ENCODE measurements at places on chromosomes 13 and 19.

DNA sequence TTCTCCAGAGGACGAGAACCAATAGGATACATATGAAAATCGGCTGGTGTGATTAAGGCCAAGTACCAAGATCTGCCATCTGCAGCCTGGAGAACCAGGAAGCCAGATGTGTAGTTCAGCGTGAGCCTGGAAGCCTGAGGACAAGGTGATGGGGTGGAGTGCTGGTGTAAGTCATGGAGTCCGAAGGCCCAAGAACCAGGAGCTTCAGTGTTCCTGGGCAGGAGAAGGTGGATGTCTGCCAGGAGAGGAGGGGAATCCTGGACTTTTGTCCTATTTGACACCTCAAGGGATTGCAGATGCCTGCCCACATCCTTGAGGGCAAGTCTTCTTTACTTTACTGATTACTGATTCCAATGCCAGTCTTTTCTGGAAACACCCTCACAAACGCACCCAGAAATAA is 71.5 kb downstream of the SPATA13 start:
- DNase-seq, result no peak

- peak; percentile 81 for DNase-seq
Measured at GRCh38 chr19:39154629-39155100, 29.1 kb downstream of the PAK4 start.

DNA sequence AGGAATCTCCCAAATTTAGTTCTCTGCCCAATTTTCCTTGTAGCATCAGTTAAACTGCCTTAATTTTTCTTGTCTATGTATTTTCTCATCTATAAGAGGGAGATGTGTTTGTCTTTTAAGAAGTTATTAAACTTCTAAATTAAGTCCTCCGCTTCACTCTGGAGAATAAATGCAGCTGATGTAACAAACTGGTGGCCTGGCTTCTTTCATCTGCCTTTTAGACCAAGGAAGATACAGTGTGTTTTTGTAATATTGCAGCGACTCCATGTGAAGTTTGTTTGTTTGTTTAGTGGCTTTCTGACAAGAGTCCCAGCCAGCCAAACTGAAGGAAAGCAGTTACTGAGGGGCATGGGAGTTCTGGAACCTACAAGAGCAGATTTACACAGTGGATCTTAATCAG is 56.4 kb downstream of the KLF12 start:
- no peak for DNase-seq

DNA sequence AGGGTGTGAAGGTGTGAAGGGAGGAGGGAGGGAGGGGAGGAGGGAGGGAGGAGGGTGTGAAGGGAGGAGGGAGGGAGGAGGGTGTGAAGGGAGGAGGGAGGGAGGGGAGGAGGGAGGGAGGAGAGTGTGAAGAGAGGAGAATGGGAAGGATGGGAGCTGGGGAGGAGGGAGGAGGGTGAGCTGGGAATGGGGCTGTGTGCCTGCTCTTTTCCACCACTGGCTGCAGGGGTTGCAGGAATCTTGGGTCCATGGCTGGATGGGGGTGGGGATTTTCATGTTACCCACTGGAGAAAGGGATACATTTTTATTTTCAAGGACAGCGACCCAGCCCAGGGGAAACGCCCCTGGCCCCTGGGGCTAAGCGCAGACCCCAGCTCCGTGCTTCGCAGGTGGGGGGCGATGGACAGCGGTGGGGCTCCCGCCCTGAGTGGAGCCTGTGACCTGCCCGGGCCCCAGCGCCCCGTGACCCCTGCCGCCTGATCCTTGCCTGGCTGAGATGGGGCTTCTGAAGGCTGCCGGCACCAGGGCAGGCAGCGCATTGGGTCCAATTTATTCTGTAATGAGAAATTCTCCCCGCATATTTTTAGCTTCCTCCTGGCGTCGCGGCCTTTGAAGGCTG is 3.0 kb upstream of the EFNA2 start:
- DNase-seq, result no peak

DNA sequence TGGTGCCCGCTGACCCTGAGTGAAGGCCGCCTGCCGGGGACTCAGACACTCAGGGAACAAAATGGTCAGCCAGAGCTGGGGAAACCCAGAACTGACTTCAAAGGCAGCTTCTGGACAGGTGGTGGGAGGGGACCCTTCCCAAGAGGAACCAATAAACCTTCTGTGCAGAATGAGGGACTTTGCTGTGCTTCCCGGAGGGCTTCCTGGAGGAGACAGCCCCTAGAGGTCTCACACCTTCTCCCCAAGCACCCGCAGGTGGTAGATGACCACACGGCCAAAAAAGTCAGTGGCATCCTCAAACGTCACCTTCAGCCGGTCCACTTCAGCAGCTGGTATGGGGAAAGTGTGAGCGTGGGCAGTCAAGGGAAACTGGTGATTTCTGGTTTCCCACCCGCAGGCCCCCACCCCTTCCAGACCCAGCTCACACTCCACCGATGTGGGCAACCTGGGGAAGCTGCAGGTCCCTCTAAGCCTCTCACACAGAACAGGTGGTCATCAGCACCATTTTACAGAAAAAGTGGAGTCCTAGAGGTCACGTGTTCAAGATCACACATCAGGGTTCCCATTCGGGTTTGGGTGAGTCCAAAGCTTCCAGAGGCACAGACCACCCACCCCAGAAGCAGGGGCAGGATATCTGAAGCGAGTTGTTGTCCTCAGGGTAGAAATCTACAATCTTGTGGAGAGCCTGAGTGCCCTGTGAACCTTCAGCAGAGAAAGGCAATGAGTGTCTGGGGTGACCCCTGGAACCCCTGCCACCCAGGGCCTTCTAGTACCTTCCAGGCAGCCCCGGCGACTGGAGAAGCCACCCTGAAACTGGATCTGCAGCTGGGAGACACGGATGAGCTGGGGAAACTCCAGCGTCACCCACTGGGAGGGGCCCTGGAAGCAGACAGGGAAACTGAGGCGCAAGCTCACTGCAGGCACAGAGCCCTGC is 1.2 kb downstream of the NR2C2AP start:
- DNase-seq, result no peak

DNA sequence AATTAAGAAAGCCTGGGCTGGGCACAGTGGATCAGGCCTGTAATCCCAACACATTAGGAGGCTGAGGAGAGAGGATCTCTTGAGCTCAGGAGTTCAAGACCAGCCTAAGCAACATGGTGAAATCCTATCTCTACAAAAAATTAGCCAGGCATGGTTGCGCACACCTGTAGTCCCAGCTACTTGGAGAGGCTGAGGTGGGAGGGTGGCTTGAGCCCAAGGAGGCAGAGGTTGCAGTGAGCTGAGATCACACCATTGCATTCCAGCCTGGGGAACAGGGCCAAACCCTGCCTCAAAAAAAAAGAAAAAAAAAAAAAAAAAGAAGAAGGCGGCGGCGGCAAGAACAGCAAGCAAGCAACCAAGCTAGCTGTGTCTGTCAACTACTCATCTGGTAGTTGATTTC is 26.7 kb downstream of the TSC22D1 start:
- peak; percentile 51 for DNase-seq

DNA sequence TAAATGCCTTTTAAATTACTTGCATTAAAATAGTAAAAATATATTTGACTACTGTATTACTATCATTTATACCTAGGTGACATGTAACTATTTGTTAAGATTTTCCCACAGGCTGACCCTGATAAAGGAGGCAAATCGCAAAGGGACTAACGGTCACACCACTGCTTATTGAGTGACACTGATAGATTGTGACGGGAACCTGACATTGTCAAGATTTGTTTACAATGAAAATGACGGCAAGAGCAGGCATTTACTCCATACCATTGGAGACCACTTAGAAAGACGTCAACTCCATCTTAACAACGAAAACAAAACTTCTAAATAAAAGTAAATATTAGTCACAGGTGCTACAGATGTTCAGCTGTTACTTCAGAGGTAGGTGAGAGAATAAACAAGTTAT is 289.0 kb downstream of the DACH1 start:
- DNase-seq, result peak; percentile 2

GRCh38 chr13:73935991-73936390 is 198.2 kb downstream of the KLF12 start:
- DNase-seq, result no peak

GRCh38 chr13:93872376-93872775 is 607.1 kb downstream of the DCT start:
- DNase-seq, result peak; percentile 11

GRCh38 chr13:33262997-33263396 is 22.6 kb downstream of the STARD13 start:
- no peak for DNase-seq

DNA sequence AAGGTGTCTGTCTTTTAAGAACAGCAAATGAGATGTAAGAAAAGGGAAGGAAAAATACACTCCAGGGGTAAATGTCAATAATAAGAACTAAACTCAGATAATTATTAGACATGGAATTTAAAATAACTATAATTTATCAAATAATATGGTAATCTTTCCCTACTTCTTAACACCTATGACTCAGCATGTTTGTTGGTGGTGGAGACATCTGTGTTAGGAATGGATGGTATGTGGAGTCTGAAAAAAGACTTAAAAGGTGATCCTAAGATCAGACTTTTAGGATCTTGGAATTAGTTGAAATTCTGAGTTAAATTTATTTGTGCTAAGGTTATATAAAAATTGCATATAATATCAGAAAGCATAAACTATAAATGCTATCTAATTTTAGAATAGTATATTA is 915.1 kb downstream of the SLITRK5 start:
- DNase-seq, result peak; percentile 40

GRCh38 chr13:54489359-54489758 is 1460.7 kb downstream of the OLFM4 start:
- DNase-seq, result no peak

- no peak for DNase-seq
Measured at GRCh38 chr13:45521297-45521696, 56.6 kb downstream of the COG3 start.

DNA sequence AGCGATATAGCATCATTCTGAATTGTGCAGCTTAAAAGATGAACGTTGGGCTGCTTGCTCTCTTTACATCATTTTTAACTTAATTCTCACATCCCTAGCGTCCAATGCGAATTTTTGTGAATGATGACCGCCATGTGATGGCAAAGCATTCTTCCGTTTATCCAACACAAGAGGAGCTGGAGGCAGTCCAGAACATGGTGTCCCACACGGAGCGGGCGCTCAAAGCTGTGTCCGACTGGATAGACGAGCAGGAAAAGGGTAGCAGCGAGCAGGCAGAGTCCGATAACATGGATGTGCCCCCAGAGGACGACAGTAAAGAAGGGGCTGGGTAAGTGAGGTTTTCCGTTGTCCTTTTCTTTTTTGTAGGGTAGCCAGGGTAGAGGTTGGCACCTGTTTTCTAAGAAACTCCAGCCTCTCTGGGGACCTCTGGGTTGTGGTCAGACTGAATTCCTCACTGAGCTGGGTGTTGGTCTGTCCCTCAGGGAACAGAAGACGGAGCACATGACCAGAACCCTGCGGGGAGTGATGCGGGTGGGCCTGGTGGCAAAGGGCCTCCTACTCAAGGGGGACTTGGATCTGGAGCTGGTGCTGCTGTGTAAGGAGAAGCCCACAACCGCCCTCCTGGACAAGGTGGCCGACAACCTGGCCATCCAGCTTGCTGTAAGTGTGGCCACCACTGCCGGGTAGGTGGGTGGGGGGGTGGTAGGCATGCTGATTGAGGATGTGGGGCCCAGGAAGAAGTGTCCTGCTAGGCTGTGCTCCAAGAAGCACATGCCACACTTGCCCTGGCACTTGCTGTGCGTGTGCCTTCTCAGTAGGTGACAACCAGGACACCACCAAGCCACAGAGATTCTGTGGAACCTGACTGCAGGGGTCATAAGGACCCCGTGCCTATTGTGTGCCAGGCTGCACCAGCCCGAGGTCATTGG is 17.0 kb downstream of the ILF3 start:
- DNase-seq, result no peak

DNA sequence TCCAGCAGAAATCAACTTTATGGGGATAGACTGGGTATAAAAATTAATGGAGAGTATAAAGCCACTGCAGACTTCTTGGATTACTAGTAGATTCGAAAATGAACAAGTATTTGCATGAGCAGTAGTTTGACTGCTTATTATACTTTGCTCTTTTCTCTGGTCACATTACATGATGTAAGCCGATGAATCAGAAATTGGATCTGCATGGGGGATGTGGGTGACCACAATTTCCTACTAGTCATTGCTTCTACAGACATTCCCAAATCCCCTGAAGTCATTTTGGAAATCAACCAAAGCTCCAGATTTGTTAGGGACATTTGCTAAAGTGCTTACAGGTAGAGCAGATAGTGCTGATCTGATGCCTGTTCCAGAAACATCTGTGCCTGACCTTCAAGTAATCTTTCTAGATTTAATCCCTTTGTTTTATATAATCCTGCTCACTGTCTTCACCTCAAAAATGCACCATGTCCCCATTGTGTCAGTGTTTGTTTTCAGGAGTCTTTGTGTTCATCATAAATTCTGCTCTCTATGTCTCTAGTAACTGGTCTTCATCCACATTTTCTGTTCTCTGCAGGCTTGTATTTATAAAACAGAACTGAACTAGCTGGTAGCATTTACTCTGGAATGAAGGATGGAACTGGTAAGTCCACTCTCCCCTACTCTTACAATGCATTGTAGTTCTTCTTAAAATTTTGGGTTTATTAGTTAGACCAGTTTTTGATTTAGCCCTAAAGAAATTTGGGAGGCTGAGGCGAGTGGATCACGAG is 201.5 kb upstream of the CSNK1A1L start:
- no peak for DNase-seq

GRCh38 chr19:45245826-45246225 is 619 bp upstream of the EXOC3L2 start:
- no peak for DNase-seq

DNA sequence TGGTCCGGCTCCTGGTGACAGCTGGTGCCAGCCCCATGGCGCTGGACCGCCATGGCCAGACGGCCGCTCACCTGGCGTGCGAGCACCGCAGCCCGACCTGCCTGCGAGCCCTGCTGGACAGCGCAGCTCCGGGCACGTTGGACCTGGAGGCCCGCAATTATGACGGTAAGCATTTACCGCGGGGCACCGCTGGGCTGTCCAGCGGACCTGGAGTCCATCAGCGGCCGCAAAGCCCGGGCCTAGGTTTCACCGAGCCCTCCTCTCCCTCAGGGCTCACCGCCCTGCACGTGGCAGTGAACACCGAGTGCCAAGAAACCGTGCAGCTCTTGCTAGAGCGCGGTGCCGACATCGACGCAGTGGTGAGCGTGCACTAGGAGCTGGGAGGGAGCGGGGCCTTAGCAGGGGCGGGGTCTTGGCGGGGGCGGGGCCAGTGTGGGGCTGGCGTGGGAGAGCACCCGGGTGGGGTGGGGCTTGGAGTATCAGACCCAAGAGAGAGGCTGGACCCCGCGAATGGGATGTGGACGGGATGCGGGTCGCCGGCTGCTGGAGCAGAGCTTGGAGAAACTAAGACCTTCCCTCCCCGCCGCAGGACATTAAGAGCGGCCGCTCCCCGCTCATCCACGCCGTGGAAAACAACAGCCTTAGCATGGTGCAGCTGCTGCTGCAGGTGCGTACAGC is 8.7 kb downstream of the BCL3 start:
- DNase-seq, result no peak

DNA sequence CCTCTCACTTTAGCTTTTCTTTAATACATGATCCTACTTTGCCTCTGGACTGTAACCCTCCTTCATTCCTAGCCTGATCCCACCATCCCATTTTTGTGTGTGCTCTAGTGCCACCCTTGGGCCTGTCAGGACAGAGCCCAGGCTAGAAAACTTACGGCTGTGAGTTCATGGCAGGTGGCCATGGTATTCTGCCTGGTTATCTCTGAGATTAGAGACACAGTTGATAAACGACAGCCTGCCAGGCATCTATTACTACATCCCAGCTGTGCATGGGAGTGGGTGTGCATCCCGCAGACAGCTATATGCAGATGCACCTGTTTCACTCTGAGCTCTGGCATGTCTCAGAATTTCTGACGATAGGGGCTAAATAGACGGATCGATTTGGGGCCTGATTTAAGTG is 110.9 kb downstream of the HS6ST3 start:
- peak; percentile 26 for DNase-seq

All from mesendoderm (in vitro differentiated cells).